Caco-2 (cell line): ENCODE measurements at places on chromosomes 1 and 21.

GRCh38 chr1:213474054-213474453 lies 423.0 kb downstream of the RPS6KC1 start:
- DNase-seq = no peak

- peak; percentile 34 for DNase-seq
Observed at GRCh38 chr21:36134803-36135390, at the start of gene CBR3. Gene CBR3 (plus strand): TSS chr21:36135079. CDS start chr21:36135193, 114 bp downstream.

DNA sequence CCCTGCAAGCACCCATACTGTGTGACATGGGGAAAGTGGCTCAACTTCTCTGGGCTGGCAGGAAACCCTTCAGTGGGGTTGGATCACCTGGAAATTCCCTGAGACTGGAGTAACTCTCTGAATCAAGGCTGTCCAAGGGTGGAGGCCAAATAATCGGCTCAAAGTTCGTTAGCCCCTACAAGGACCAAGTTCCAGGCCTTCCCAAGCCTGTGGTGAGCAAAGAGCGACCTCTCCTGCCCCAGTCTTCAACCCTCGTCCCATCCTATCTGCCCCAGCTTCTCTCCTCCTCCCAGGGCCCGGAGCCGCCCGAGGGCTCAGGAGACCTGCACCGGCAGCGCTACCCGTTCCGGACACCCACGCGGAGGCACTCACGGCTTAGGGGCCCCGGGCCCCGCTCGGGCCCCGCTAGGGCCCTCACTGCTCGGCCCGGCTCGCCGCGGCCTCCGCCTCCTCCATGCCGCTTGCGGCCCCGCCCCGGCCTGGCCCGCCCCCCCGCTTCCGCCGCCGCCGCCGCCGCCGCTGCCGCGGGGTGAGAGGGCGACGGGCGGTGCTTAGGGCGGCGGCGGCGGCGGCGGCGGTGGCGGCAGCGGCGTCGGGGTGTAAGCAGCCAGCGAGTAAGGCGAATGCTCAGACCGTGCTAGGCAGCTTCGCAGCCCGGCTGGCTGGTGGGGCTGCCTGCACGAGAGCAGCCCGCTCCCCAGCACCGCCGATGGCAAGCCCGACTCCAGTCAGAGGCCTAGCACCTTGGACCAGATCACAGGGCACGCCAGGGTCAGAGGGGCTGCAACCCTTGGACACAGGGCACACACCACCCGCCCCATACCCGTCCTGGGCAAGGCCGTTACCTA lies at the start of gene POMGNT1:
TSS of gene POMGNT1 (minus strand) at position 471 of the 848 bp plus-strand sequence. CDS start 613 bp downstream, outside the sequence.
- no peak for DNase-seq

- no peak for DNase-seq
Observed at GRCh38 chr21:43939443-43940328, 72.4 kb upstream of the TRAPPC10 start.

- DNase-seq = no peak
Observed at GRCh38 chr21:26280775-26281174, 110.2 kb upstream of the APP start.

- no peak for DNase-seq
Observed at GRCh38 chr1:18646786-18647410, 16.3 kb downstream of the PAX7 start.

DNA sequence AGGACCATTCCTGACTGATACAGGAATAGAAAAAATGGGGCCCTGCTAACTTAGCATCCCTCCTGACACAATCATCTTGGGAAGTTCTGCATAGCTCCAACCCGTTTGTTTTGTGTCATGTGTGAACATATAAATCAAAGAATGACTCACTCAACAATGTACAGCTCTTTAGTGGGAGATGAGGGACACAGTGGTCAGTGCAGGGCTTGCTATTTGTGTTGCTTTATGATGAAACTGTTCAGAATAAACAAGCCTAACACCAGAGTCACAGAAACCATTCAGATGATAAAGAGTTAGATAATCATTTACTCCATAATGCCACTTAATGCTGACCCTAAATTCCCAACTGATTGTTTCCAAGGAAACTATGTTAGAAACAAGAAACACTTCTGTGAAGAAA lies 154.2 kb upstream of the ZNHIT6 start:
- DNase-seq = peak; percentile 20

- DNase-seq = no peak
Observed at GRCh38 chr1:29392036-29392435, 155.7 kb downstream of the PTPRU start.

GRCh38 chr1:106249365-106249764 lies 807.1 kb upstream of the PRMT6 start:
- no peak for DNase-seq

GRCh38 chr1:90000934-90001676 lies 6.2 kb downstream of the ZNF326 start:
- DNase-seq = no peak

DNA sequence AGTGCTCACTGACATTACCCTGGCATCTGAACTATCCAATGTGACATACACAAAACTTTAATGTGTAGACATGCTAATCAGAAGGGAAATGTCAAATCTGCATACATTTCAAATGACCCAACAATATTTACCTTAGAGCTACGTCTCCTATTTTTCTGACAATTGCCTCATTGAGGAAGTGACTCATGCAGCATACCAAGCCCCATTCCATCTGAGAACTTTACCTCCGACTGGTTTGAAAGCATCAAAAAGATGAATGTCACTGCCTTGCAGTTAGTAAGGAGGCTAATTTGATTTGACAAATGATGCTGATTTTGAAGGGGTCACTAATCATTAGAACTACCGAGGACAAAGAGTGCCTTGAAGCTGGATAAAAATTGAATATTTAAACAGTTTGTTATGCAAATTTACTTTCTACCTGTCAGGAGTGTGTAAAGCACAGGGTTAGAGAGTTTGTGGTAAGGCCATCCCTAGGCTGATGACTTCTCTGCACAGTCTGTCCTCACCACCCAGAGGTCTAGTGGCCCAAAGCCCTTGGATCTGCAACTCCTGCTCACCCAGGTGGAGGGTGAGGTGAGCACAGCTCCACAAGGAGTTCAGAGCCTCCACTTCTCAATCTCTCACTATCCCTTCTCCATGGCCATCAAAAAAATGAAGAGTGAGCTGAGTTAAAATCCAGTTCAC lies 500.3 kb upstream of the C1orf87 start:
- DNase-seq = no peak

GRCh38 chr1:207404849-207405525 lies 49.1 kb upstream of the CR2 start:
- no peak for DNase-seq

- DNase-seq = no peak
Observed at GRCh38 chr1:44827197-44828002, 15.7 kb downstream of the PTCH2 start.

GRCh38 chr1:117838911-117839310 lies 90.5 kb downstream of the GDAP2 start:
- DNase-seq = no peak

GRCh38 chr1:39462074-39462473 lies 29.4 kb upstream of the BMP8A start:
- no peak for DNase-seq

DNA sequence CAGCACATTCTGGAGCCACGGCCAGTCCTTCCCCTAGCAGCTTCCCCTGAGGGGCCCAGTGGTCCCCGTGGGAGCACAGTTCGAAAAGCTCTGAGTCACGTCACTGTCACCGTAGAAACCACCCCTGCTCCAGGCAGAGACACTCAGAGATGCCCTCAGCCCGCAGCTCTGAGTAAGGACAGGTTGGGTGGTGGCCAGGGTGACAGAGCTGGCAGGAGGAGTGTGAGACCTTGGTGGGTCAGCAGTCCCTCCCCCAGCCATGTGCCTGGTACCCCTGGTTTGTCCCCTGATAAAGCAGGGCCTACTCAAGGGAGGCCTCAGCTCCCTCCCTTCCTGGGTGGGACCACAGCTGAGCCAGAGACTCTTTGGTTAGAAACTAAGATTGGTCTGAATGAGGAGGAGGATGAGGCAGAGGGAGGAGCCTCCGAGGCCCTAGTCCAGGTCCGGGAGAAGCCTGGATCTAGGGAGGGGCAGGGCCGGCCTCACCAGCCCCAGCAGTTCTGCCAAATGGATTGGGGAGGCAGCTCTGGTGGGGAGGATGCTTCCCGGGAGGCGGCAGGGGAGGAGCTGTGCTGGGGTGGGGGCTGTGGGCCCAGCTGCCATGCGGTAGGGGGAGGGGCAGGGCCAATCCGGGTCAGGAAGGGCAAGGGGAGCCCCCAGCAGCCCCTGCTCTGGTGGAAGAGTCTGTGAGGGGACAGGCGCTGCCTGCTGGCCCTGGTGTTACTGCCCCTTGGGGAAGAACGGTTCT lies 55.2 kb downstream of the SLC9A1 start:
- peak; percentile 36 for DNase-seq

GRCh38 chr1:162081316-162081715 lies 11.8 kb downstream of the NOS1AP start:
- no peak for DNase-seq

GRCh38 chr1:18085387-18086074 lies 22.1 kb upstream of the IGSF21 start:
- DNase-seq = no peak

- DNase-seq = no peak
Observed at GRCh38 chr1:55203064-55203463, 12.1 kb downstream of the USP24 start.

GRCh38 chr21:20661246-20661645 lies 337.0 kb upstream of the NCAM2 start:
- DNase-seq = no peak

DNA sequence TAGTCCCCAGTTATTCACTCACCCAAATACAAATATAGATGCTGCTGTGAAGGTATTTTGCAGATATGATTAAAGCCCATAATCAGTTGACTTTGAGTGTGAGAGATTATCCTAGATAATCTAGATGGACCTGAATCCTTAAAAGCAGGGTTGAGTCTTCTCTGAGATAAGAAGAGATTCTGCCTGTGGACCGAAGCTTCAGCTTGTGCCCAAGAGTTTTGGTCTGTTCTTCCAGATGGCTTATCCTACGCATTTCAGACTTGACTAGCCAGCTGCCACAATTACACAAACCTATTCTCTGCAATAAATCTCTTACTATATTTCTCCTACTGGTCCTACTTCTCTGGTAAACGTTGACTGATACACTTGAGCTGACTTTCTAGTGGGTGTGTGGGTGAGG lies 145.1 kb downstream of the KCNJ6 start:
- no peak for DNase-seq

- peak; percentile 25 for DNase-seq
Observed at GRCh38 chr21:42672699-42673458, 19.5 kb downstream of the PDE9A start.

DNA sequence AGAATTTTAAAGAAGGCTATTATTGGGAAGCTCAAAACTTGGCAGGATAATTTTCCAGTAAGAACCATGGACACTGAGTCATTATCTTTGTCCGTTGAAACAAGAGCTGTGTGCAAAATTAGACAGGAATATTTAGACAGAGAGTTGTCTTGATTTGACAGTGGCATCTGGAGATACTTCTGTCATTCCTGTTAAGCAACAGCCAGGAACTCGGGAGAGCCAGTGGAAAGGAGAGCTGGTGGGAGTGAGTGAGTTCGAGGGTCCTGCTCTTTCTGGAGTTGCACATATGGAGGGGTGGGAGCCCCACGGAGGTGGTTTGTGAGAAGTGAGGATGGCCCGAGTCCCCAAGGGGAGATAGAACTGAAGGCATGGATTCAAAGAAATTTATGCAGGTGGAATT lies 3.1 kb downstream of the COQ8A start:
- DNase-seq = no peak

DNA sequence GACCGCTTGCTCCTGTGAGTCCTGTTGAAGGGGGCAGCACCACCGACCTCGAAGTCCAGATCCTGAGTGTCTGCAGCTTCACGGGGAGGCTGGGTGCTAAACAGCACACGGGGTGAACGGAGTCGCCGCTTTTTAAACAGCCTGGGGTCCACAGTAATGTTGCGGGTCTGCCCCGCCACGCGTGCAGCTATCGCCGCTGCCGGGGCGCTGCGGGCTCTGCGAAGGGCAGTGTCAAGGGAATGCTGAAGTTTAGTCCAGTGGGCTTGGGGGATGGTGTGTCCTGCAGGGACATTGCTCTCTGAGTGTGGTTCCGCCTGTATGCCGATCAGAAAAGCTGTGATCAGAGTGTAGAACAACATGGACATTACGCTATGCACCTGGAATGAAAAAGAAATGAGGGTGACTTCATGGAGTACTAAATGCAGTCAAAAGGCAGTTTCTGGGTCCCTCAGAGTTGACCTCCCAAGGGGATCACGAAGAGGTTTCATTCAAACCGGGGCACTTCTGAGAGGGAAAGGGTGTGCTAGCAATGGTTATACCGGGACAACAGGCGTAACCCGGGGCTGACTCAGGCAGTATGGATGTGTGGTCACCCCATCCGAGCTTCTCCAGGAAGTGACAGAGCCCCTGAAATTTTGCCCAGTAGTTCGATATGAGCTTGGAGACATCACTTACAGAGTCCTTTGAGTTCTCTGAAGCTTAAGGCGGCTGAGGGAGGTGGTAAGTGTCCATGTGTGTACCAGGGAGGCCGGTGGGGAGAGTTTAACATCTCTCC lies 51.4 kb downstream of the NGF start:
- DNase-seq = no peak

- DNase-seq = peak; percentile 14
Observed at GRCh38 chr1:224621813-224622682, 5.9 kb downstream of the CNIH3 start.

DNA sequence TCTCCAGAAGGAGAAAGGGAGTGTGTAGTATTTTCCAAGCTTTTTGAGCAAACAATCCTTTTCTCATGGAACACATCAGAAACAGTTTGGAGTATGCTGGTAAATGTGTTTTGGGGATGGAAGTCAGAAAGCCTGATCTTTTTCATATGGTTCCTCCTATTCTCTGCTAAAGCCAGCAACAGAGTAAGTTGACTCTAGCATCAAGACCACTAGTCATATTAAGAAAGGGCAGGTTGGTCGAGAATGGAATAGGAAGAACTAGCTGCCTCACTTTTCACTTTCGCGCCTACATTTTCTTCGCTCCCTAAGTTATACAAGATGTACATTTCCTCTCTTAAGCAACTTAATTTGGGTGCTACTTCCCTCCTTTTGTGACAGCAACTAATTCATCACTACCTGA lies 24.0 kb downstream of the PPT1 start:
- DNase-seq = no peak

GRCh38 chr21:43818685-43819084 lies 29.3 kb downstream of the RRP1 start:
- no peak for DNase-seq

DNA sequence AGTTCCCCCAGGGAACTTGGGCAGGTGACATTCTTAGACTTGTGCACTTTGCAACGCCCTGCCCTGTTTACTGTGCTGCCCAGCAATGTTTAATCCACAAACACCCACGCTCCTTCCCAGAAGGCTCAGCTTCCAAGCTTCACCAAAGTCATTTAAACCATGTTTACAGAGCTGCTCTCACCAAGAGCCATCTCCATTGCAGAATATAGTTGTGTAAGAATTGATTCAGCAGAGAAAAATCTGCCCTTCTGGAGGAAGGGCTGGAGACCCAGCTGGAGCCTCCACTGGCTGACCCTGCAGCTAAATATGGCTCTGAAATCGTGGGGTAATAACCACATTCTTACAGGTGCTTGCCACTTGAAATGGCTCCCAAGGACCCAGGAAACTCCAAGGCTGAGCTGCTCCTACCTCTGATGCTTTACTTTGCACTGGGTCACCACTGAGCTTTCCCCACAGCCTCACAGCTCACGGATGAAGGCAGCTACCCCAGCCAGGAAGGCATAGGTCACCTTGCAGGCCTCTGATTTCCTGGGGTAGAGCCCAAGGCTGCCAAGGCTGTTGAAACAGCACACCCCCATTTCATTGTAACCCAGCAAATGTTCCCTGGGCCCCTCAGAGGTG lies 8.7 kb downstream of the CAPN2 start:
- peak; percentile 55 for DNase-seq
